ENCODE measurements at places on chromosomes 1 and 21. TPM values are rescaled to one million over a fixed set of nuclear protein-coding genes. Genes with fewer than 3 reads are reported as not detected.

DNA sequence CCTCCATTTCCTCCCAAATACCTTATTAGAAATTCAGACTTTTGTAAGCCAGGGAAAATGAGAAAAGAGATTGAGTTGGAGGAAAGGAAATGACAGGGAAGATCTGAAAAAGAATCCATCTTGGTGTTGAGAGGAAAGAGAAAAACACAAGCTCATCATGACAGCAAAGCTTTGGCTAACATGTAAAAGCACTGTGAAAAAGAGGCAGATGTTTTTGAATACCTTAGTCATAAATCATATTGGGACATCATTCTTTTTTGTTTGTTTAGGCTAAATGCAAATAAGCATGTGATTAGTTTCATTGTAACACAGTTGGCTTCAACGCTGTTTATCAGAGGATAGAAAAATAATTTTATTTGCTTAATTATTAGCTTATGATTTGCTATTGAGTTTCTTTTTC is 64.6 kb downstream of the LHX8 start:
- no peak for DNase-seq

Gene C1orf50
- 5.2 TPM for total RNA-seq

Gene NUAK2
- 12.1 TPM for total RNA-seq

DNA sequence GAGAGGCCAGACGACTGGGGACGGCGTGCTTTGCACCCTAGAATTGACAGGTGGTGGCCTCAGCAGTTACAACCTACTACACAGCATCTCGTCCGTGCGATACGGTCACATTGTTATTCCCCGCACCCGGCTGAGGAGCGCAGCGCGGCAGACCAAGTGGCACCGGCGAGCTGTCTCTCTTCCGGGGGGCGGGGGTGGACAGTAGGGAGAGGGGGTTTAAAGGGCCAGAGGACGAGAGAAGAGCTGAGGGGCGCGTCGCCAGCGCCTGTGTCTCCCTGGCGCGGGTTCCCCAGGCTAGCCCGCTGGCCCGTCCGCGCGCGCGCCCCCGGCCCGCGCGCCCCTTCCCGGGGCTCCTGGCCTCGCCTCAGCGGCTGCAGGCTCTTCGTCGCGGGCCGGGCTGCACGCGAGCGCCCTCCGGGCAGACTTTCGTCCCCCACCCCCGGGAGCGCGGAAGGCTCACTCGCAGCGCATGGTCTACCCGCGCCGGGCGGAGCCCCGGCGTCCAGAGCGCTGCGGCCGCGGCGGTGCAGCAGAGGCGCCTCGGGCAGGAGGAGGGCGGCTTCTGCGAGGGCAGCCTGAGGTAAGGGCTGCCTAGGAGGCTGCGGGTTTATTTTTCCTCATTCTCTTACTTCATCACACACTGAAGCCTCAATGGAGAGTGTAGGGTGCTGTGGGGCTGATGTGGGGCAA is at the start of gene PDE4B:
Gene PDE4B (plus strand): TSS at position 227 of the 690 bp plus-strand sequence.
- DNase-seq, result peak; percentile 30

DNA sequence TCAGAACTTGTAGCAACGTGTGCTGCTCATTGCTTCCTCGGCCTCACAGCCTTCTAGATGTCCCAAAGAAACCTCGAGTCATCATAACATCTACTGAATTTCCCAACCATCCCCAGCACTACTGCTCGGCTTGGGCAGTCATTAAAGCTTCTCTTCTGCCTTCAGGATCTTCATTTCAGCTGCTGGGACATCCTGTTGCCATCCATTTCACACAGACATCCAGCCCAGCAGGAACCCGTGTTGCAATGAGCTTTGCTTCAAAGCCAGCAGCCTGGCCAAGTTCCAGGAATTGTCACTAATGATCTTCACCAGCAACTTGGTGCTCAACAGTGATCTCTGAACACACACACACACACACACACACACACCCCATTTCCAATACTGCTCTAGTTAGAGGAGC is 18.5 kb downstream of the WLS start:
- peak; percentile 93 for DNase-seq

GRCh38 chr21:19148056-19148455 is 744.5 kb upstream of the TMPRSS15 start:
- no peak for DNase-seq

Gene NBPF20
- 2.6 TPM for total RNA-seq

GRCh38 chr1:68165665-68166064 is 66.7 kb downstream of the WLS start:
- DNase-seq, result no peak

GRCh38 chr1:160978510-160978927 is 23.9 kb upstream of the ITLN2 start:
- DNase-seq, result no peak

DNA sequence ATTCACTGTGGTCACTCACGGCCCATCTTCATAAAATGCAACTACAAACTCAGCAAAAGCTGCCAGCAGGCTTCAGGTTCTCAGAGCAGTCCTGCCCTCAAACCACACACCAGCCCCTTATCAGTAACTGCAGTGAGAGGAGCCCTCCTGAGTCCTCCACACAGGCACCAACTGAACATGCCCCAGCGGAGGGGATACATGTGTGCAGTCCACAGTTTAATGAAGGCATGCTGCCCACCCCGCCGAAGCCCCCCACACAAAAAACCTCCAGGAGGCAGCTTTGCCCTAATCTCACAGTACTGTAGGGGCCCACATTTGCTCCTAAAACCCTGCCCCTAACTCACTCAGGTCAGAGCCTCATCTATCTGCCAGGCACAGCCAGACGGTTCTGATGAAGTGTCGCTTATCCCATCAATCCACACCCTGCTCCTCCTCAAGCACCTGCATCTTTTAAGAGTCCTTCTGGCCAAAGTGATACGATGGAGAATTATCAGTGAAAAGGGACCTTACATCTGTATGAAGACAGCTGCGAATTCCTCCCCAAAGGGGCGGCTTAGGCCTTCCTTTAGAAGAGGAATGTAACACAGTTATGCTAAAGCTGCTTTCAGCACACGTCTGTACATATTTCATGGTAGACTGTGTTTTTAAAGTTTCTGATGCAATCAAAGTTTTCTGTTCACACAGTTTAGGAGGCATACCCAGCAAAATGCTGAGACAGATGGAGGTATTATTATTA is 3.5 kb downstream of the ABCB10 start:
- peak; percentile 41 for DNase-seq

DNA sequence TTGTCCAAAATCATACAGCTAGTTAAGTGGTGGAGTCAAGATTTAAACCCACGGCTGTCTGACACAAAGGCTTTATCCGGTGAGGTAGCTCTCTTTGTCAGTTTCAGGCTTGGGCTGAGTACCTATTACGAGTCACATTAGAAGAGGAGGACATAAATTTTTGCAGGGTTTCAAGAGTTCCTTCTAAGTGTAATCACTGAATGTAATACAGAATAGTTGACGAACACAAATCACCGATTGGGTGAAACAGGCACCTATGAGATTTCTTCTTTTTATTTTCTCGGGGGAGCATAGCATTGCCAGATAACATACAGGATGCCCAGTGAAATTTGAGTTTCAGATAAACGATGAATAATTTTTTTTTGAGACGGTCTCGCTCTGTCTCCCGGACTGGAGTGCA is 847 bp downstream of the PSMD4 start:
- DNase-seq, result peak; percentile 10

DNA sequence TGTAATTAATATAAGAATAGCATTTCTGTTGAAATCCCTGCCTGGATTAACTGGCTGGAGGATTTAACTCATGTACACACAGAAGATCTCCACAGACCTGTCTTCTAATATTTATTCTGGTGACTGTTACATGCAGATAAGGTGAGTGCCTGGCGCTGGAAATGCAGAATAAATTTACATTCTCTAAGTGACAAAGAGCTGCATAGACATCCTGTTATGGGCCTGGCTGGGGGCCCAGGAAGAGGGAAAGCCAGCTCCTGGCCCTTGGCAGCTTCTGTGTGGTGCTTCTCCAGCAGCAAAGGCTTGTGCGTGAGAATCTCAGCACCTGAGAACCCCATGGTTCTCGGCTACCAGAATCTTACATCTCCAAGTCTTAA is 446.6 kb downstream of the PTPRU start:
- DNase-seq, result peak; percentile 4

Gene HSD3B1
- total RNA-seq, result not detected

GRCh38 chr1:29655145-29655544 is 418.8 kb downstream of the PTPRU start:
- no peak for DNase-seq

GRCh38 chr1:94903280-94904009 is 23.5 kb downstream of the CNN3 start:
- DNase-seq, result no peak

GRCh38 chr1:30342535-30343141 is 380.7 kb downstream of the MATN1 start:
- DNase-seq, result no peak

DNA sequence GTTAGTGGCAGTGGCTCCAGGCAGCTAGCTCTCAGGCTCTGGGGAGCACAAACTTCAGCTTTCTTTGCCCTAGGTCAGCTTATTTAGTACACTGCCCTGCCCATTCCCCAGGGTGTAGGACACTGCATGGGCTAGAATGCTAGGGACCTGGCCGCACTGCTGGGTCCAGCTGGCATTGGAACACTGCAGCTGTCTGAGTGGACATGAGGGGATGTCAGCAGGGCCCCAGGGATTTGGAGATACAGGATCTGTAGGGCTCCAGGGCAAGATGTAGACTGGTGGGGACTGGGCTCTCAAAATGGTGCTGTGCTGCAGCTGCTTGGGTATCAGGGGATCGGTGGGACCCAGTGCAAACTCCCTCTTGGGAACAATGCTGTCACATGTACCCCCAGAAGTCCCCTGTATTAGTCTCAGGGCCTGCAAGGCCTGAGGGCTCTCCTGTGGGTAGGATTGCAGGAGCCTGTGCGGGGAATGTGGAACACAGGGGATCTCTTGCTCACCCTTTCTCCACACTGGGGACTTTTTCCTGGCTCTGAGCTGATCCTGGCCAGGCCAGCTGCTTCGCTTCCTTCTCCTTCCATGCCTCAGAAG is 25.2 kb upstream of the TTC22 start:
- DNase-seq, result no peak

DNA sequence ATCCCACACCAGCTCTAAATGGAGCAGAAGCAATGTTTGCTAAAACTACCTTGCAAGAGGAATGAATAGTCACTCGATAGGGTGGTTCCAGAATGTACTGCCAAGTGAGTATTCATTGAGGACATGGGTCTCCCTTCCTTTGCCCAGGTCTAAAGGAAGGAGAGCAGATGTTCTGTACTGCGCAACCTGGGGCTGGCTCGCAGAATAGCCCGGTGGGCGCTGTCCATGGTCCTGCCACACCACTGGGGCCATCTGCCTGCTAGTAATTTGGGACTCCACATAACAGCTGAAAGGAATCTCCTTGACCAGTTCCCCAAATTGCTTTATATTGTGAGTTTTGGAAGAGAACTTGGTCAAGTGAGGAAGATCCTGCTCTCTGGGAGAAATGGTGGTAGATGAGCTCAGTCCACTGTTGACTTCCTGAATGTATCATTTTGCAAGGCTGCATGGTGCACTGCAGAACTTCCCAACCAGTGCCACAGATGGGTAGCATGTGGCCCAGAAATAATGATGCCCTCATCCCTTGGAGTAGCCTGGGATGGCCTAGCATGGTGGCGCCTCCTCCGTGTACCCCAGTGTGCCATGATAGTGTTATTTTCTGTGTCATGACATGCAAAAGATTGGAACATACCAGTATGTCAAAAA is 5.7 kb downstream of the SLC6A17 start:
- DNase-seq, result peak; percentile 70

Gene SPATA45
- 0.43 TPM for total RNA-seq

GRCh38 chr1:173042806-173043205 is 7.9 kb downstream of the TNFSF18 start:
- no peak for DNase-seq

DNA sequence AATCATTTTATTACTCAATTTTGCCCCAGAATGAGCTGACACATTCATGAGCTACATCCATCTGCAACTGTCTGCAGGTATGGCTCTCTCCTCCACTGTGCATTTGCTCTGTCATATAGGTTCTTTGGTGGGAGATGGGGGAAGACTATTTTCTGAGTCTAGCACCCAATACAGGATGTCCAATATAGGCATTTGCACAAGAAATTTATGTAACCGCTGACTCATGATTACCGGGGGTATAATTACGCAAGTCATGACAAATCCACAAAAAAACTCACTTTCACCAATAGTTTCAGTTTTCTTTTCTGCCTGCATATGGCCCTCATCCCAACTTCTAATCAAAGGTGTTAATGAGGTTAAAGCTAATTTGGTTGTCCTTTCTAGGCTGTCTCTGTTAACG is 17.5 kb upstream of the VSIG8 start:
- peak; percentile 88 for DNase-seq

GRCh38 chr1:175363031-175363430 is 170.5 kb upstream of the KIAA0040 start:
- no peak for DNase-seq

- no peak for DNase-seq
Observed at GRCh38 chr1:163265547-163265946, 56.2 kb upstream of the NUF2 start.

Gene FMOD
- 0.86 TPM for total RNA-seq

DNA sequence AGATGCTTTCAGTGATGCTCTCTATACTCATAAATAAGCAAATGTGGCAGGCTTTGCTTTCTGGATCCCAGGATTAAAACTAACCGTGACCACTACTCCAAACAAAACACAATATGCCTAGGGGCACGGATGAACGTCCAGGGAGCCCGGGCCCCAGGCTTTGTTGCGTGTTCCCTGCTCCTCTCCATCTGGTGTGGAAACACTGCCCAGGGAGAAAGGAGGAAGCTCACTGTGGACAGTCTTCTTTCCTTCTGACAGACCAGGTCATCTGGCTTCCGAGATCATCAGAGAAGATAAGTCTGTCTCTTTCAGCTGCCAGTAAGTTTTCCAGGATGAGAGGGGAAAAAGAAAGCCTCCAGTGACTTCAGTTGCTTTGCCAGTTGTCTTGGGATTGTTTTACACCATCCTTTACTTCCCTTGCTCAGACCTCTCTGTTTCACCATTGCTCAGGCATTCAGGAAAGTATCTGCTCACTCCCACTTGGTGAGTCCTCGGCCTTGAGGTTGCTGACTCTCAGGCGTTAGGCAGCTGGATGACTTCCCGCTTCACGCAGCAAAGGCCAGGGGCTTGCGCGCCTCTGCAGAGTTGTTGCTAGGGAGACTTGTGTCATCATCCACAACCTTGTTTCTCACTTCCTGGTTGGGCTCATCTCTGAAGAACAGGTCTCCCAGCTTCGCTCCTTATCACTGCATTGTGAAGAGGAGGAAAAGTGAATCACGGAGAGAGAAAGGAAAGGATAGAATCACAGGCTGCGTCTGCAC is 20.6 kb upstream of the PGD start:
- peak; percentile 31 for DNase-seq

GRCh38 chr1:224067621-224068457 is 46.1 kb upstream of the FBXO28 start:
- peak; percentile 28 for DNase-seq

- DNase-seq, result no peak
Observed at GRCh38 chr1:22249928-22250680, 107.2 kb upstream of the WNT4 start.

Gene DMRTA2
- 0.32 TPM for total RNA-seq

GRCh38 chr1:231630558-231631205 is 4.1 kb downstream of the DISC1 start:
- DNase-seq, result peak; percentile 76

GRCh38 chr1:119987686-119988085 is 81.8 kb downstream of the NOTCH2 start:
- no peak for DNase-seq

All from fibroblast of villous mesenchyme (primary cell).